ENCODE measurements at places on chromosomes 7 and 10.

- no peak for DNase-seq
Measured at GRCh38 chr7:28224675-28225074, 44.1 kb upstream of the JAZF1 start.

DNA sequence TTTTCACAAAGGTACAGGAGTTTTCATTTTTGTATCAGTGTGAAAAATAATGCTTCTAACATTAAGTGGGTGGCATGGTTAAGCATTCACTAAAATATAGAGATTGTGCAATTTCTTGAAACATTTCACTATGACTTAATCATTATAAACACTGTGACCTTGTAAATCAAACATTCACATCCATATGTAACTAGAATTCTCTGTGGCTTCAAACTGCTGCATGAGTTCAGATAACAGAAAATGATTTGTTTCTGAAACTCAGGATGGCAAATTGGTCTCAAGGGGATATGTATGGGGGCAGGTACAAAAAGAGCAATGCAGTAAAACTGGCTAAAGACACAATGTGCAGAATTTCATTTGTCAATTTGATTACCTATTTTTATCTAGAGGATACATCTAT lies 3.8 kb downstream of the FAM133B start:
- no peak for DNase-seq

DNA sequence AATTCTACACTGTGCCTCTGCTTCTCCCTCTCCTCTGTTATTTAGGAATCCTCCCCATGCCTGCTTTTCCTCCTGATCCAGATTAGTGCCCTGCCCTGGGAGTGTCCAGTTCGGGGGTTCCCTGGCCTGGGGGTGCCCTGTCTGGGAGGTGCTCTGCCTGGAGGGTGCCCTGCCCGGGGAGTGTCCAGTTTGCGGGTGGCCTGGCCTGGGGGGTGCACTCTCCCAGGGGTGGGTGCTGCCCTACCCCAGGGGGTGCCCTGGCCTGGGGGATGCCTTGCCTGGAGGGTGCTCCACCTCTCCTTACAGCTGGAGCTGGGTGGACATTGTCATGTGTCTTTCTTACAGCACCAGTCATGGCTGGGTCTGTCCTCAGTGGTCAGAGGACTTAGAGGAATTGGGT lies 20.2 kb downstream of the RAMP3 start:
- DNase-seq, result no peak

GRCh38 chr7:139656387-139656786 lies 121.4 kb downstream of the HIPK2 start:
- DNase-seq, result no peak

DNA sequence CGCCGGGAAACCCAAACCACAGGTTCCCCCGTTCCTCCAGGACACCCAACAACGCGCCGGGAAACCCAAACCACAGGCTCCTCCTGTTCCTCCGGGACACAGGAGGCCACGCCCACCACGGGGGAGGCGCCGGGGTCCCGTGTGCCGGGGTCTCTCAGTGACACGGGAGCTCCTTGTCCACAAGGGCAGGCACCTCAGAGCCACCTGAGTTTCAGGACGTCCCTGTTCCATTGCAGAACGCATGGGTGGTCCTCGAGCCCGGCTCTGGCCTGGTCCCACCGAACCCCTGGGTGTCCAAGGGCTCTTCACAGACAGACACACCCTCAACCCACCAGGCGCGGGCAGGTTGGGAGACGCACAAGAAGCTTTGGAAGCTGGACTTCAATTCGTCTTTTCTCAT lies 57.6 kb upstream of the ADGRA1 start:
- DNase-seq, result no peak

GRCh38 chr7:12211711-12212485 lies 804 bp downstream of the TMEM106B start:
- DNase-seq, result no peak

DNA sequence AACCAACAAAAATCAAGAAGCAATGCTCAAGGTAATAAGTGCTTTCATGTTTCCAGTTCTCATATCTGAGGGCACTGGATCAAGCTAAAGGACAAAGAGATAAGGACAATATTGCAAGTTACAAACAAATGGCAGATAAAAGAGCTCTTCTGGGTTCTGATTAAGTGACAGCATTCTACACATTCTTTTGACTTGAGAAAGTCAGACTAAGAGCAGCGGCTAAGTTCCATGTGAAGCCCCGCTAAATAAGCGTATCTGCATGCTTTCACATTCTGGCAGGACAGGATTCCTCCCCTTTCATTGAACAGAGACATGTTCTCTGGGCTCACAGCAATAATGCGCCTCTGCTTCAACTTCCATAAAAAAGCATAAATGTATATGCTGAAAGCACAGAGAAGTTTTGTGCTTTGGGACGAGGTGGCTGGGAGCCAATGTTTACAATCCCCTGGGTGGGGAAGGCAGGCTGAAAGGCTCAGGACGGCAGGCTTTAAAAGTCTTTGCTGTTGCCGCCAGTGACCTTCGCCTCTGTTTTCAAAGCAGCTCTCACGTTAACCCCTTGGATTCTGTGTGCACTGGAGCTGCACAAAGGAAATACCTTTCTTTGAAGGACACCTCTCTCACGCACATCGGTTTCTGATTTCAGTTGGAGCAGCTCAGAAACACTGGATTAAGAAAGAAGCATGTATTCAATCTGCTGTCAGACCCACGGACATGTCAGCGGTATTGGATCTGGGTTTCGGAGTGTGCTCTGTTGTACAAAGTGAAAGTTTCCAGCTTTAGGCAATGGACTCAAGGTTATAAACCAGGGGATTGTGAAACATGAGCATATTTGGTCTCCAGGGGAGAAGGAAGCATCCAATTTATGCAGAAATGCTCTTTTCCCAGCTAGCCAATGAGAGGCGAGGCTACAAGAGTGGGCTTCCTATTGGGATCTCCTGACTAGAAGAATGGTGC lies 105.4 kb upstream of the FAM133B start:
- no peak for DNase-seq

- no peak for DNase-seq
Measured at GRCh38 chr7:44982970-44983369, 4.2 kb upstream of the MYO1G start.

DNA sequence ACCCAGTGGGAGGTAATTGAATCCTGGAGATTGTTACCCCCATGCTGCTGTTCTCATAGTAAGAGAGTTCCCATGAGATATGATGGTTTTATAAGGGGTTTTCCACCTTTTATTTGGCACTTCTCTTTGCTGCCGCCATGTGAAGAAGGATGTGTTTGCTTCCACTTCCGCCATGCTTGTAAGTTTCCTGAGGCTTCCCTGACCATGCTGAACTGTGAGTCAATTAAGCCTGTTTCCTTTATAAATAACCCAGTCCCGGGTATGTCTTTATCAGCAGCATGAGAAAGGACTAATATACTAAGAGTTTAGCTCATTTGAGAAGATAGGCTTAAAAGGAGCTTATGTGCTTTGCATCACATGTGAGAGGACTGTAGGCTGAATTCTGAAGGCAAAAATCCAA lies 29.3 kb downstream of the TMEM248 start:
- no peak for DNase-seq

DNA sequence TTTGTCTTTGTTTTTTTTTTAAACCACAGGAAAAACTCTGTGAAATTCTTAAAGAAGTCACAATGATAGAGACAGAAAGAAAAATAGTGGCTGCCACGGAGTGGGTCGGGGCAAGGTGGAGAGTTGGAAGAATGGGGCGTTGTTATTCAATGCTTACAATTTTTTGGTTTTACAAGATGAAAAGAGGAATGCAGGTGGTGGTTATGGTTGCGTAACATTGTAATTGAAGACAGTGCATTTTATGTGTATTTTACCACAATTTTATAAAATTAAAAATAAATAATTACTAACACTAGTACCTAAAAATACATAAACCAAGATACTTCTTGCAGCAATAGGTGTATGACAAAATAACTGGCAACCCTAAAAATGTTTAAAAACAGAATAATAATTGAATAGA lies 76.9 kb upstream of the VOPP1 start:
- DNase-seq, result no peak

DNA sequence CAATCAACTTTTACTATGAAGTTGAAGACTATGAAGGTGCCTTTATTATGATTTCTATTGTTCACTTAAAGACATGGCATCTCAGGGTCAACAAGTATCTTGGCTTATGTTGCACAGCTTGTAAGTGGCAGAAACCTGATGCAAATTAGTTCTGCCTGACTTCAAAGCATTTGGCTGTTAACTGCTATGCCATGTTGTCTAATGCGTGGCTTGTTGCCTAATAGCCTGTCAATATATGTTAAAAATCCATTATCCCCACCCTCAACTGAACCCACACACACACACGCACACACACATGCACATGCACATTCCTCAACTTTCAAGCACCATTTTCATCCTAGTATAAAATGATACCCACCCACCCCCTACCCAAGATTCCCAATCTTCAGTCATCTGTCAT lies 217.1 kb downstream of the NRG3 start:
- no peak for DNase-seq

DNA sequence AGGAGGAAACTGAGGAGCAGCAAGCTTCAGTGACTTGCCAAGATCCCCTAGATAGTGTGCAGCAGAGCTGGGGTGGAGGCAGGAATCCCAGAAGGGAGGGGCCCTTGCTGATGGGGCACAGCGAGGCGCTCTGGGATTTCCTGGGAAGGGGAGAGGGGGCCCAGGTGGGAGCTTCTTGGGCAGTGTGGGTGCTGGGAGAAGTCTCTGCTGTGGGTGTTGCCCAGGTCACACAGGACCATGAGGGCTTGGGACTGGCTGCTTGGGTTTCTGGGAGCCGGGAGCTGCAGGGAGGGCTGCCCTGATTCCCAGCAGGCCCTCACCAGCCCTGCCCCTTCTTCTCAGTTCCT lies 55.2 kb downstream of the TSPAN15 start:
- DNase-seq, result no peak

DNA sequence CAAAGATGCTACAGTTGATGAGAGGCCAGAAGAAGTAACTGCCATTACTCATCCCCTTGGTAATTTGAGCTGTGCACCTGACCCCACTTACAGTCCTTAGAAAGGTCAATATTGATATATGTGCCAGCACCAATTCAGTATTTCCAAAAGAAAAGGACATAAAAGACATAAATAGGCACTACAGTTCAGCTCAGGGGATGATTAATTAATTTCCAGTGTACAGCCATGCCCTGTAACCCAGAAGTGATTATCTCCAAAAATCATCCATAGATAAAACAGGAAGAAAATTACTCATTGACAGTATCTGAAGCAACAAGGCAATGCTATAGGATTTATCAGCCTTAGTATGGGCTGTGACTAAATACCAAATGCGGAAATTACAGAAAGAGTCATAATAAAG lies 82.4 kb downstream of the PHYHIPL start:
- DNase-seq, result no peak

DNA sequence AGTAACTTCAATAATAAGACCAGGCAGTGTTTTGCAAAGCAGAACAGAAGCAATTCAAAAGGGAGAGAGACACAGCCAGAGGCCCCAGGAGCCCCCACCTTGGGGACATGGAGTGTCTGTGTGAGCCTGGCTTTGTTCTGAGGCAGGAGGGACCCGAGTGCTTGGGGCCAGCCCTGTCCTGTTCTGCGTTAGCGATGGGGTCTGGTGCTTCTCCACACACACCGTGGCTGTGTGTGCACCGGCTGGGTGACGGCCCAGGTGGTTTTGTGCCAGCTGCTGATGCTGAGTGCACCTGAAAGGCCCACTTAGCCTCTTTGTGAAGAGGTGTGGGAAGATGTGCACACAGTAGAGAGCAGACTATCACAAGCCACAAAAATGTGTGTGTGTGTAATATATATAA lies 468.9 kb downstream of the DNAJB6 start:
- DNase-seq, result no peak

DNA sequence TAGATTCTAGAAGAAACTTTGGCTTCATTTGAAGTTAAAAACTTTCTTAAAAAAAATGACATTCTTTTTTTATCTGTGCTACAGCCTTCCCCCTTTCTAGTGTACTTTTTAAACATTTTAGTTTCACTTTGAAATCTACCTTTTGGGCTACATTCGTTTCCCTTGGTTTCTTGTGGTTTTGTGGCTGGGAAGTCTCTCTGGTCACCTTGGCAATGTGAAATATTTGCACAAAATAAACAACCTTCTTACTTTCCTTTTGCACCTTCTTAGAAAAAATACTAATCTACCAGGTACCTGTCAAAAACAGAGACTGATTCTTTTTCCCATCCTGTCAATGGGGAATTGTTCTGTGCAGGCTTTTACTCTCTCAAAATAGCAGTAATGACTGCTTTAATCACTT lies 350.2 kb downstream of the GATA3 start:
- peak; percentile 23 for DNase-seq

- DNase-seq, result no peak
Measured at GRCh38 chr10:132494866-132495630, 42.5 kb upstream of the INPP5A start.

GRCh38 chr7:42750172-42750571 lies 161.7 kb downstream of the C7orf25 start:
- DNase-seq, result no peak

DNA sequence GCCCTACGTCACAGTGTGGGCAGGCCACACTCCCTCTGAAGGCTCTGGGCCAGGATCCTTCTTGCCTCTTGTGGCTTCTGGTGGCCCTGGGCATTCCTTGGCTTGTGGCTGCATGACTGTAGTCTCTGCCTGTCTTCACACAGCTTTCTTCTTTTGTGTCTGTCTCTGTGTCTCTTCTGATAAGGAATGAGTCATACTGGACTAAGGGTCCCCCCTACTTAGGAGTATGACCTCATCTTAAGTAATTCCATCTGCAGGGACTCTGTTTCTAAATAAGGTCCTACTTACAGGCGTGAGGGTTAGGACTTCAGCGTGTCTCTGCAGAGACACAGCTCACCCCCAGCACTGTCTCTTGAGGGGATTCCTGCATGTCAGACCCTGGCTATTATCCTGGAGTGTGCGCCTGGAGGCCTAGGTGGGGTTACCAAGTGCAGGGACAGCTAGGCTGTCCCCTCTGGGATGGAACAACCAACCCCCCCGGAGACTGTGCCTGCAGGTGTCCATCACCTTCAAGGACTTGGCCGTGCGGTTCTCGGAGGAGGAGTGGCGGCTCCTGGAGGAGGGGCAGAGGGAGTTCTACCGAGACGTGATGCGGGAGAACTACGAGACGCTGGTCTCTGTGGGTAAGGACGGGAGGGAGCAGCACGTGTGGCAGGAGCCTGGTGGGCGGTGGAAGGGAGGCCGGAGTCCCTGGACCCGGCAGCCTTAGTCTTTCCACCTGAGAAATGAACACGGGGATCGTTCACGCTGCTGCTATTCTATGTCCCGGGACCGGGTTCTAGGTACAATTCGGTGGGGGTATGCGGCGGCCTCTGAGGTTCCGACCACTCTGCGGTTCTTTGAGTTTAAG lies 54.1 kb downstream of the ZNF467 start:
- no peak for DNase-seq

DNA sequence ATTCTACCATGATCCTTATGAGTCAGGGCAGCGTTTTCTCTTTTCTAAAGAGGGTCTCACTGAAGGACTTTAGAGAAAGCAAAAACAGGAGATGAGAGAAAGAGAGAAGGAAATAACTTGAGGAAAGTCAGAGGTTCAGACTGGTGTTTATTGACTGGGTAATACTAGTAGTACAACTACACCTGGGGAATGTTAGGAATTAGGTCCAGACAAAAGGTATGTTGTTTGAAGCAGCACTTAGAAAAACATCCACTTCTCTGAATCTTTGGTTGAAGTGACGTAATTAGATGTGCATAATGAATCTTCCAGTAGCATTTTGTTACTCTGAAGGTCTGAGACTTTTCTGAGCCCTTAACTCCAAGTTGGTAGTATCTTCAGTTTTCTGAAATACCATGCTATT lies 380.3 kb upstream of the LRGUK start:
- DNase-seq, result no peak

GRCh38 chr10:112376396-112376790 lies 2.5 kb downstream of the ACSL5 start:
- DNase-seq, result no peak
